H9 (cell line): ENCODE measurements at places on chromosomes 3 and 15.

DNA sequence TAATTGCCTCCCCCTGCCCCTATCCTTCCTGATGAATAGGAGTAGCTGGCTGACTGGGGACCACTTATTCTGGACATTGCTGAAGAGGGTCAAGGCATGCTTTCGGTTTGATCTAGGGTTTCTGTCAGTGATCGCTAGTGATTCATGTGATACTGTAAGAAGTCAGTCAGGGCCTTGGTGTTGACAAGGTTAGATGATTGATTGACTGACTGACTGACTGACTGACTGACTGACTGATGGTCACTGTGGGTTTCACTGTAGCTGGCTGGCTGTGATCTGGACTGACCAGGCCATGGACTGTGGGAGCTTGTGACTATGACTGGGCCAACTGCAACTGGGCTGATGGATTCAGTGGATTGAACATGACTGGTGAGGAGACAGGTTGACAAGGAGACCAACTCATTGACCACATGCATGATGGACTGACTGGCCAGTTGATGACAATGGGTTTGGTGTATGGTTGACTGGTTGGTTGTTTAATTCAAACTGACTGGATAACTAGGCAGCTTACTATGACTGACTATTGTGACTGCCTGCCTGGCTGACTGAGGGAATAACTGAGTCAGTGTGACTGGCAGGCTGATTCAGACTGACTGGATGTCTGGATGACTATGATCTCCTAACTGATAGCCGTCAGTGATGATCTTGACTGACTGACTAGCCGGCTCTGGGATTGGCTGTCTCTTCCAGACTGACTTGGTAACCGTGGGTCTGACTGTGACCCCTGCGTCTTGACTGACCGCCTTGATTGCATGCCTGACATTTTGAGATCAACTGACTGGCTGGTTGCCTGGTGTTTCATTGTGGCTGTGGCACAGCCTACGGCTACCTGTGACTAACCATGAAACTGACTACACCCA is 509.9 kb downstream of the SHQ1 start:
- no peak for DNase-seq

GRCh38 chr3:109057056-109057455 is 60.9 kb downstream of the MORC1 start:
- DNase-seq: no peak

DNA sequence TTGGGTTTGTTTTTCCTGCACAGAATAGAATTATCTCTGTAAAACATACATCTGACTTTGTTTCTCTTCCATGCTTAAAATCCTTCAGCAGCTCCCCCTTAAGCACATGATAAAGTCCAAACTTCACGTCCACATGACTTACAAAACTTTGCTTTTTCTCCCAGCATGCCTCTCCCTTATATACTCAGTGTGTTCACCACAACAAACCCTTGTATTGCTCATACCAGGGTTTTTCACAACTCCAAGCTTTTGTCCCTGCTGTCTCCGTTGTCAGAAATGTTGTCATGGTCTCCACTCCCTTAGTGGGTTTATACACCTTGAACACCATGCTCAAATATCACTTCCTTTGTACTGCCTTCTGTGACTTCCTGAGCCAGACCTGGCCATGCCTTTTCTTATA is 91.1 kb upstream of the MITF start:
- no peak for DNase-seq

DNA sequence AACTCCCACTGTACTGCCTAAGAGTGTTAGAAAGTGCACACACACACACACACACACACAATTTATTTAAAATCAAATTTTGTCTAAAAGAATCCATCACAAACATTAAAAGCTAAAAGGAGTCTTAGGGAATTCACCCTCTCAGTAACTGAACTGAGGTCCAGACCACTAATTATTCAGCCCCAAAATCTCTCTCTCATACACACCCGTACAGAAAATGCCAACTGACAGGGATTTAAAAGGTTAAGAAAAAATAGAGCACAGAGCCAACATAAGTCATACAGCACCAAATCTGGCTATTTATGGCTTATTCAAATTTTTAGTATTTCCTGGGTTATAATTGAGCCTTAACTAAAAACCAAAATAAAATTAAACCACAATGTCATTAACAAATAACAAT is 20.7 kb downstream of the GBE1 start:
- DNase-seq: no peak

DNA sequence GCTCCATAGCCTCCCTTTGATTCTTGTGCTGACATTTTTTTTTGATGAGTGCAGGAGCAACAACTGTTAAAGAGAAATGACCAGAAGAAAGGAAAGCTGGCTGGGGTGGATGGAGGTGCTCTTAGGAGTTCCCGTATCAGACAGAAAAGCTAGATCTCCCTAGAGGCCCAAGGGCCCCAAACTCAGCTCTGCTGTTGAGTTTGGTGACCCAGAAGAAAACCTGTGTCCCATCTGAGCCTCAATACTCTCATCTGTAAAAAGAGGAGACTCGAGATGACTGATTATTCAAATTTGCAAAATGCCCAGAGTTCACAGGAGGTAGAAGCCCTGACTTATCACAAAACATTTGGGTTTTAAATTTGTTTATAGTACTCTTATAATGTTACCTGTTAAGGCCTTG is 142.4 kb downstream of the TIGIT start:
- no peak for DNase-seq

GRCh38 chr3:156749244-156749643 is 74.9 kb downstream of the TIPARP start:
- DNase-seq: no peak

DNA sequence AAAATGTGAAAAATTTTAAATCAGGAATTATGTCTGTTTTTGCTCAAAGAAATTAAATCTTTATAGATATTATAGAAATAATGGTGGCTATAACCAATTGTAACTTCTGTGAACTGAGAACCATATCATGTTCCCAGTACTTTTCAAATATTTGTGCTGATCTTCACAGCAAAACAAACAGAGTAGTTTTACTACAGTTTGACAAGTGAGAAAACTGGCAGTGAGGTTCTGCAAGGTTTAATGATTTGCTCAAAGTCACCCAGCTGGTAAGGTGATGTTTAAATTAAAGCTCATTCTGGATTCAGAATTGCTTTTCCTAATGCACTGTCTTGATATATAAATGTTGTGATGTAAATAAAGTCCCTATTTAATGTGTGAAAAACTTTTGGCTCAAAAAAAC is 22.0 kb upstream of the SPTSSB start:
- DNase-seq: no peak

GRCh38 chr3:14434498-14435151 is 32.2 kb downstream of the SLC6A6 start:
- DNase-seq: no peak

DNA sequence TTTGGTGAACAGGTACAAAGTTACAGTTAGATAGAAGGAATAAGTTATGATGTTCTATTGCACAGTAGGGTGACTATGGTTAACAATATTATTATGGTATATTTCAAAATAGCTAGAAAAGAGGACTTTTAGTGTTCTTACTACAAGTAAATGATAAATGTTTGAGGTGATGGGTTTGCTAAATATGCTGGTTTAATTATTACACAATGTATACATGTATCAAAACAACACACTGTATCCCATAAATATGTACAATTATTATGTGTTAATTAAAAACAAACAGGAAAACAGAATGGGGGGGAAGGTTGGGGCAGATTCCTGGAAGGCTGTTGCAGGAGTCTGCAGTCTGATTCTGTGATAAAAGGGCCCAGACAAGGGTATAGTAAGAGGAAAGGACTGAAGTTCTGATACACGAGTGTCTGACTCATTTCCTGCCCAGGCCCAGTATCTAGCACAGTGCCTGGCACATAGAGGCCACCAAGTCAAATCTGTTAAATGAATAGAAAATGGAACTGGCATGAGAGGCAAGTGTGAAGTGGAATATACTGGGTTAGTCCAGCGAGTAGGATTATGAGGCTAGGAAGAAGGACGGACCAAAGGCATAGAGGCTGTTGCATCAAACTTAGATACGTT is 7.2 kb upstream of the ENTPD3 start:
- DNase-seq: no peak

GRCh38 chr15:48352474-48353072 is 21.3 kb downstream of the DUT start:
- peak; percentile 54 for DNase-seq

GRCh38 chr15:91973481-91973880 is 120.0 kb downstream of the SLCO3A1 start:
- no peak for DNase-seq

GRCh38 chr15:68770216-68770615 is 50.5 kb downstream of the ANP32A start:
- DNase-seq: no peak

GRCh38 chr15:74431116-74431515 is 2.6 kb downstream of the SEMA7A start:
- no peak for DNase-seq
